ENCODE measurements at places on chromosomes 16 and 17. TPM values are rescaled to one million over a fixed set of nuclear protein-coding genes. Genes with fewer than 3 reads are reported as not detected.

COPZ2 gene
- total RNA-seq: 3.8 TPM

ABCA6 gene
- total RNA-seq: 39.6 TPM

EME2 gene
- 9.7 TPM for total RNA-seq

TMEM114 gene
- not detected for total RNA-seq

ANKRD40CL gene
- not detected for total RNA-seq

ARHGDIG gene
- 1.2 TPM for total RNA-seq

TBC1D3C gene
- total RNA-seq: 0.56 TPM

SMIM5 gene
- 0.09 TPM for total RNA-seq

PRSS27 gene
- 0.09 TPM for total RNA-seq

RAB26 gene
- total RNA-seq: 0.84 TPM

ATXN1L gene
- 24.9 TPM for total RNA-seq

ARRB2 gene
- total RNA-seq: 6.6 TPM

OR2C1 gene
- total RNA-seq: not detected

CCDC200 gene
- 0.14 TPM for total RNA-seq

SEPHS2 gene
- total RNA-seq: 16.0 TPM

REXO5 gene
- total RNA-seq: 5.0 TPM

KRT12 gene
- total RNA-seq: not detected

MYH11 gene
- total RNA-seq: not detected

CA5A gene
- total RNA-seq: not detected

CRYBA1 gene
- total RNA-seq: not detected

C17orf100 gene
- total RNA-seq: 0.85 TPM

PPP1R1B gene
- total RNA-seq: not detected

FBXW10 gene
- not detected for total RNA-seq

KRTAP16-1 gene
- 0.05 TPM for total RNA-seq

CALB2 gene
- total RNA-seq: not detected

TP53TG3C gene
- not detected for total RNA-seq

ADPRM gene
- 8.9 TPM for total RNA-seq

FBF1 gene
- 6.2 TPM for total RNA-seq

ICAM2 gene
- 443 TPM for total RNA-seq

SHBG gene
- total RNA-seq: not detected

TNK1 gene
- 3.6 TPM for total RNA-seq

TEKT1 gene
- not detected for total RNA-seq

DHRS13 gene
- 18.7 TPM for total RNA-seq

CD79B gene
- total RNA-seq: 2.1 TPM

CLDN9 gene
- not detected for total RNA-seq

FBXL16 gene
- not detected for total RNA-seq

CYB5D1 gene
- total RNA-seq: 17.9 TPM

NQO1 gene
- 427 TPM for total RNA-seq

CA7 gene
- not detected for total RNA-seq

CACNG1 gene
- not detected for total RNA-seq

CNGB1 gene
- not detected for total RNA-seq

CCL3 gene
- total RNA-seq: not detected

NR1D1 gene
- 2.3 TPM for total RNA-seq

HSD17B2 gene
- total RNA-seq: 181 TPM

CTRL gene
- total RNA-seq: 0.88 TPM

Measured in dermis blood vessel endothelial cell (primary cell).